ENCODE measurements at places on chromosomes 7 and 10. TPM values are rescaled to one million over a fixed set of nuclear protein-coding genes. Genes with fewer than 3 reads are reported as not detected.

DNA sequence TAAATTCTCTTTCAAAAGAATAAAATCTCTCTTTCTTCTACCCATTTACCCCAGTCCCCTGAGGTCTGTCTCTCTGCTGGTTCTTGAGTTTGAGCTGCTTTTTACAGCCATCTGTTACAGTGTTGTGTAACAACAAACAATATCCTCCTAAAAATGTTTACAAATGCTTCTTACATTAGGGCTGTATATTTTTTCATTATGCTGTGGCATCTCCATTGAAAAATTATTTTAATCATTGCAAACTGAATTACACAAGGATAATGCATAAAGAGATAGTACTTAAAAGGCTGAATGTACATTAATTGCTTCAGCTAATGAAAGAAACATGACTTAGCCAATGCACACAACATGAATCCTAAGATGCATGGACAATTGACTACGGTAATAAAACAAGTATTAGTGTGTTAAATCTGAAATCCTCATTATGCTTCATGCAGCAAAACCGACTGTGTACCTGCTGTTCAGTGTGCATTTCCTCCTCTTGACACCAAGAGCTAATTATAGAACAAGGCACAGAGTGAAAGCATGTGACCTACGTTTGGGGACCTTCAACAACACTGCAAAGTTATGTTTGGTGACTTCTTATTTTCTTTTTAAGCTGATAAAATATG is 181.7 kb upstream of the RHOBTB1 start:
- H3K27me3 ChIP-seq, result no peaks in the 10 kb centered on the region
- H3K4me3 ChIP-seq, result no peak overlapping the region
- peaks cover 11% of the 10 kb centered on the region for H3K4me1 ChIP-seq
- DNase-seq, result no peak

GRCh38 chr10:104406715-104407650 is 53.4 kb downstream of the CFAP58 start:
- H3K4me3 ChIP-seq, result no peak overlapping the region
- no peak overlapping the region for H3K27ac ChIP-seq
- no peaks in the 10 kb centered on the region for H3K36me3 ChIP-seq
- no peak for DNase-seq
- no peaks in the 10 kb centered on the region for H3K4me1 ChIP-seq

DNA sequence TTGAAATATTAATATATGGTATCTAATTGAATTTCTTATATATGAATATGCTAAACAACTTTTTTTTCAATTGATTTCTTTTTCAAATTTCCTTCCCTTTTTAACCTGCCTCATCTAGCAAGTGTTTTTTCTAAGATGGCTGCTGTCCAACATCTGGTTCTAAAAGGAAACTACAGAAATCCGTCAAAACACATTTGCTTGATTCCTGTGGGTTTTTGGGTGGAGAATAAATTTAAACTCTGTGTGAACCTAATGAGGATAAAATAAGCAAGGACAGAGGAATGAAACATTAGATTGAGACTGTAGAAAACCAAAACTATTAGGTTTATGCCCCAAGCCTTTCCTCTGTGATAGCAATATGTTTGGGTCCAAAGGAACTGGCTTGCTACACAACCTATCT is 75.5 kb upstream of the STARD3NL start:
- no peak overlapping the region for H3K27ac ChIP-seq
- no peaks in the 10 kb centered on the region for H3K36me3 ChIP-seq
- H3K27me3 ChIP-seq, result no peaks in the 10 kb centered on the region
- no peak overlapping the region for H3K4me3 ChIP-seq

- H3K27me3 ChIP-seq, result no peaks in the 10 kb centered on the region
- peak overlapping the region; percentile 4 for H3K27ac ChIP-seq
- DNase-seq, result no peak
- H3K4me3 ChIP-seq, result no peak overlapping the region
Measured at GRCh38 chr7:134669845-134670373, 23.3 kb downstream of the BPGM start.

GRCh38 chr10:66931340-66931948 is 5.6 kb downstream of the LRRTM3 start:
- DNase-seq, result no peak
- no peak overlapping the region for H3K4me3 ChIP-seq
- no peak overlapping the region for H3K27ac ChIP-seq
- no peaks in the 10 kb centered on the region for H3K36me3 ChIP-seq

- no peaks in the 10 kb centered on the region for H3K36me3 ChIP-seq
- H3K4me1 ChIP-seq, result peaks cover 4% of the 10 kb centered on the region
- H3K27ac ChIP-seq, result no peak overlapping the region
- H3K4me3 ChIP-seq, result no peak overlapping the region
- no peaks in the 10 kb centered on the region for H3K27me3 ChIP-seq
- DNase-seq, result no peak
Measured at GRCh38 chr7:77979219-77979618, 180.6 kb downstream of the PHTF2 start.

DNA sequence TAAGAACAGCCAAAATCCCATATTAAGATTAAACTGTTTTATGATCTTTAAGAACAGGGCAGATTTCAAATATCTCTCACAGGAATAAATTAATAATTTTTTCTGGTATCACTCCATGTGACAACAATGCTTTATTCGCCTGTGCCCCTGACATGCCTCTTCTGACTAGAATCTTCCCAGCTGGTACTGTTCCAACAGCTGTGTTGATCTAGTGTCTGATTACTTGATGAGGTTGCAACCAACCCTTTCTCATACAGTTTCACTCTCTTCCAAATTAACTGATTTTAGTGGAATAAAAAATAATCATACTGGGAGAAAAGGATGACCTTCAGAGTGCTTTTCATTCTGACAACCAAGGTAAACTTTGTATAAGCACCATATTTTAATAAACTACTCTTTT is 151.9 kb downstream of the CHRM2 start:
- no peaks in the 10 kb centered on the region for H3K27me3 ChIP-seq
- H3K4me3 ChIP-seq, result no peak overlapping the region
- H3K27ac ChIP-seq, result no peak overlapping the region
- H3K36me3 ChIP-seq, result no peaks in the 10 kb centered on the region
- H3K4me1 ChIP-seq, result no peaks in the 10 kb centered on the region
- DNase-seq, result no peak

DNA sequence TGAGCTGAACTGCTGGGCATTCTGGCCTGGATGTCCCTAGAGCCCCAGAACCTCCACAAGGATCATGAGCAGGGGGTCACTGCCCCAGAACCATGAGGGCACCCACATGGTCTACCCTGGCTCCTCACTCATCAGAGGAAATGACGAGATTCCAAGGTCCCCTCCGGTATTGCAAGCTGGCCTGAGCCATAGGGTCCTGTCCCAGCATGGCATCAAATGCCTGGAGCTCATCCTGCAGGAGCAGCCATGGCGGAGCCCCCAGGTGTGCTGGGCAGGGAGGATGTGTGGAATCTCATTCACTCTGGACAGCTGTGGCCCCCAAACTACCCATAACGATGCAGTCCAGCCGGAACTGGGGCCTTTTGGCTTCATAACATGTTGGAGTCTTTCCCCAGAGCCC is 66.6 kb upstream of the ANTXRL start:
- no peaks in the 10 kb centered on the region for H3K4me1 ChIP-seq
- peaks cover 26% of the 10 kb centered on the region for H3K27me3 ChIP-seq
- H3K27ac ChIP-seq, result no peak overlapping the region
- no peak overlapping the region for H3K4me3 ChIP-seq
- H3K36me3 ChIP-seq, result no peaks in the 10 kb centered on the region

DNA sequence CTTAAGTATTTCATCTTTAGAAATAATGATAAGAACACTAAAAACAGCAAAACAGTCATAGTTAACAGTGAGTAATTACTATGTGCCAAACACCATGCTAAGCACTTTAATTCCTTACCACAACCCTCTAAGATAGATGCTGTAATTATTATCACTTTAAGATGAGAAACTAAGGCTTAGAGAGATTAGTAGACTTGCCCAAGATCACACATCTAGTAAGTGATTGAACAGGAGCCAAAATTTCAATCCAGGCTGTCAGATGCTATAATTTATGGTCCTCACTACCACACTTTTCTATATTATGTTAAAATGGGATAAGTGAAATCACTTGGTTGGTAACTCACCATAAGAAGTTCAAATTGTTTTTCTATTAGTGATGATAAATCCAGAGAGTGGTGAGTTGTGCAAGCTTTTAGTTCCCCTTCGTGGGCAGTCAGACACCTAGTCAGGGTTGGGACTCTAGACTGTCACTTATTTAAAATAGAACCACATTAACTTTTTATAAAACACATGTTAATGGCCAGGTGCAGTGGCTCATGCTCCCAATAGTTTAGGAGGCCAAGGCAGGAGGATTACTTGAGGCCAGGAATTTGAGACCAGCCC is 85.9 kb upstream of the GATA3 start:
- no peak overlapping the region for H3K4me3 ChIP-seq
- H3K27me3 ChIP-seq, result no peaks in the 10 kb centered on the region
- no peak for DNase-seq
- no peak overlapping the region for H3K27ac ChIP-seq
- peaks cover 17% of the 10 kb centered on the region for H3K36me3 ChIP-seq

GRCh38 chr10:85621562-85621961 is 745.0 kb downstream of the GRID1 start:
- no peak for DNase-seq
- H3K4me1 ChIP-seq, result no peaks in the 10 kb centered on the region
- no peaks in the 10 kb centered on the region for H3K27me3 ChIP-seq
- no peak overlapping the region for H3K4me3 ChIP-seq
- H3K36me3 ChIP-seq, result no peaks in the 10 kb centered on the region

DNA sequence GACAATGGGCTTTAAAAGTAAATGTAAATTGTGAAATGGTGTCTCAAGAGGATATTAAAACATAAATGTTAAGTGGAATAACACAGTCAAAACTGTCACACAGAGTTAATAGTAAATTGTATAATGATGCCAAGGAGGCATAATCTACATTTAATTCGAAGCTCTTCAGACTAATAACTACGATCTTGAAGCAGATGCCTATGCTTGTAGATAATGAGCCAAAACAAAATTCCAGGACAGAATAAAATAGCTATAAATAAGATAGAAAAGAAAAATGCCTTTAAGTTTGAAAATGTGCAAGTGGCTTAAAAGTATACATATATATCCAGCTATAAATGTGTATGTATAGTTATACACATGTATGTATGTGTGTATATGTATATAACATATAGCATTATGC is 17.5 kb downstream of the TWIST1 start:
- no peak for DNase-seq
- peaks cover 47% of the 10 kb centered on the region for H3K27me3 ChIP-seq
- no peak overlapping the region for H3K27ac ChIP-seq
- H3K4me1 ChIP-seq, result no peaks in the 10 kb centered on the region
- H3K4me3 ChIP-seq, result no peak overlapping the region

- H3K4me1 ChIP-seq, result peaks cover 17% of the 10 kb centered on the region
- peak; percentile 75 for DNase-seq
- H3K36me3 ChIP-seq, result no peaks in the 10 kb centered on the region
Measured at GRCh38 chr7:38630720-38631673, at the start of gene AMPH. AMPH (minus strand) TSS chr7:38631373; CDS start chr7:38631351, 22 bp downstream.

- H3K36me3 ChIP-seq, result no peaks in the 10 kb centered on the region
- no peaks in the 10 kb centered on the region for H3K4me1 ChIP-seq
- no peak for DNase-seq
- H3K27me3 ChIP-seq, result peaks cover 12% of the 10 kb centered on the region
- H3K27ac ChIP-seq, result no peak overlapping the region
Measured at GRCh38 chr10:121183236-121183635, 332.1 kb downstream of the WDR11 start.

- H3K4me3 ChIP-seq, result no peak overlapping the region
- H3K4me1 ChIP-seq, result peaks cover 8% of the 10 kb centered on the region
- peaks cover 54% of the 10 kb centered on the region for H3K36me3 ChIP-seq
- no peaks in the 10 kb centered on the region for H3K27me3 ChIP-seq
- no peak for DNase-seq
- no peak overlapping the region for H3K27ac ChIP-seq
Measured at GRCh38 chr7:99573257-99573656, 14.8 kb downstream of the ZNF655 start.

DNA sequence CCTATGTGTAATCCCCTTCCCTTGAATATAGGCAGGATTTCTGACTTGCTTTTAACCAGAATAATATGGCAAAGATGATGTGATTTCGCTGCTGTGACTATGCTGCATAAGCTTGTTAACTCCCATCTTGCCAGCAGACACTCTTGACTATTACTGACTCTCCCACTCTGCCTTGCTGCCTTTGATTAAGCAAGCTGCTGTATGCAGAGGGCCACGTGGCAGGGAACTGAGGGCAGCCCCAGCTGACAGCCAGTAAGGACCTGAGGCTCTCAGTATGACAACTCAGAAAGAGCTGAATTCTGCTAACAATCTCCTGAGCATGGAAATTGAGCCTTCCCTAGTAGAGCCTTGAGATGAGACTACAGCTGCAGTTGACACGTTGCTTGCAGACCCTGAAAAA is 279.4 kb upstream of the CACNA2D1 start:
- H3K36me3 ChIP-seq, result no peaks in the 10 kb centered on the region
- H3K4me3 ChIP-seq, result no peak overlapping the region
- H3K27me3 ChIP-seq, result no peaks in the 10 kb centered on the region
- H3K4me1 ChIP-seq, result no peaks in the 10 kb centered on the region
- no peak for DNase-seq

- DNase-seq, result no peak
- H3K4me1 ChIP-seq, result peaks cover under 1% of the 10 kb centered on the region
- no peak overlapping the region for H3K4me3 ChIP-seq
- H3K27me3 ChIP-seq, result no peaks in the 10 kb centered on the region
- no peaks in the 10 kb centered on the region for H3K36me3 ChIP-seq
Measured at GRCh38 chr7:106612432-106612831, 48.5 kb downstream of the CCDC71L start.

GRCh38 chr10:43978091-43978490 is 329.4 kb upstream of the ZNF32 start:
- peaks cover 35% of the 10 kb centered on the region for H3K4me1 ChIP-seq
- no peaks in the 10 kb centered on the region for H3K27me3 ChIP-seq
- no peak for DNase-seq
- H3K36me3 ChIP-seq, result no peaks in the 10 kb centered on the region
- no peak overlapping the region for H3K27ac ChIP-seq
- H3K4me3 ChIP-seq, result no peak overlapping the region

- H3K27me3 ChIP-seq, result peaks cover 9% of the 10 kb centered on the region
- no peaks in the 10 kb centered on the region for H3K36me3 ChIP-seq
- DNase-seq, result no peak
- peaks cover 12% of the 10 kb centered on the region for H3K4me1 ChIP-seq
- no peak overlapping the region for H3K4me3 ChIP-seq
Measured at GRCh38 chr7:142385491-142386340, 127.9 kb upstream of the PRSS58 start.

- no peak overlapping the region for H3K27ac ChIP-seq
Measured at GRCh38 chr10:21689881-21690280, 155.8 kb downstream of the MLLT10 start.

Gene DRGX
- not detected for total RNA-seq

Gene KIAA1549
- 2.1 TPM for total RNA-seq

Gene HKDC1
- not detected for total RNA-seq

Gene PTPRN2
- total RNA-seq, result 1.3 TPM

Gene GLI3
- 5.5 TPM for total RNA-seq

Gene CALML3
- total RNA-seq, result not detected

Gene CDH23
- 4.5 TPM for total RNA-seq

Gene CCDC126
- 8.9 TPM for total RNA-seq

Gene CALN1
- not detected for total RNA-seq

Gene KCNH2
- total RNA-seq, result 94.1 TPM

Gene AP1S1
- 10.7 TPM for total RNA-seq
